ENCODE measurements at places on chromosomes 12 and 14.

DNA sequence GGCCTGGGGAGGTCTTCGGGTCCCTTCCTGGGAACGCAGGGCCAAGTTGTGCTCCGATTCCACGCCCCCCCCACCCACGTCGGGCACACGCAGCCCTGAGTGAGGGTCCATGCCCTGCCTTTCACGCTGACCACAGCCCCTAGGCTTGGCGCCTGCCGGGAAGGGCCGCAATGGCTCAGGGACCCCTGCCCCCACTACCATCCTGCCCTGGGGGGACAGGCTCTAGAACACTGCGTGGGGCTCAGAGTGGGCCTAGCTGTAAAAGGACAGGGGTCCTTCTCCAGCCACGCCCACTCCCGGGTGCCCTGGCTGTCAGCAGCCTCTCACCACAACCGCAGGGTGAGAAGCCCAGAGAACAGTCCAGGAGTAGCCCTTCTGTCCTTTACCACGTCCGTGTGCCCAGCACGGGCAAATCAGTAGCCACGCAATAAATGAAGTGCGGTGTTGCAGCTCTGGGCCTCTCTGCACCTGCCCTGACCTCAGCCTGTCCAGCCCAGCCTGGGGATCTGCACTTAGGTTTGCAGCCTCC is 9.4 kb upstream of the GPR68 start:
- no peak overlapping the region for H3K27ac ChIP-seq
- H3K36me3 ChIP-seq: no peaks in the 10 kb centered on the region
- peak overlapping the region; percentile 23 for H3K4me3 ChIP-seq
- peaks cover 4% of the 10 kb centered on the region for H3K27me3 ChIP-seq

- no peaks in the 10 kb centered on the region for H3K36me3 ChIP-seq
- H3K4me1 ChIP-seq: no peaks in the 10 kb centered on the region
- H3K27me3 ChIP-seq: no peaks in the 10 kb centered on the region
- no peak overlapping the region for H3K27ac ChIP-seq
Observed at GRCh38 chr12:91857813-91858542, 287.7 kb downstream of the BTG1 start.

DNA sequence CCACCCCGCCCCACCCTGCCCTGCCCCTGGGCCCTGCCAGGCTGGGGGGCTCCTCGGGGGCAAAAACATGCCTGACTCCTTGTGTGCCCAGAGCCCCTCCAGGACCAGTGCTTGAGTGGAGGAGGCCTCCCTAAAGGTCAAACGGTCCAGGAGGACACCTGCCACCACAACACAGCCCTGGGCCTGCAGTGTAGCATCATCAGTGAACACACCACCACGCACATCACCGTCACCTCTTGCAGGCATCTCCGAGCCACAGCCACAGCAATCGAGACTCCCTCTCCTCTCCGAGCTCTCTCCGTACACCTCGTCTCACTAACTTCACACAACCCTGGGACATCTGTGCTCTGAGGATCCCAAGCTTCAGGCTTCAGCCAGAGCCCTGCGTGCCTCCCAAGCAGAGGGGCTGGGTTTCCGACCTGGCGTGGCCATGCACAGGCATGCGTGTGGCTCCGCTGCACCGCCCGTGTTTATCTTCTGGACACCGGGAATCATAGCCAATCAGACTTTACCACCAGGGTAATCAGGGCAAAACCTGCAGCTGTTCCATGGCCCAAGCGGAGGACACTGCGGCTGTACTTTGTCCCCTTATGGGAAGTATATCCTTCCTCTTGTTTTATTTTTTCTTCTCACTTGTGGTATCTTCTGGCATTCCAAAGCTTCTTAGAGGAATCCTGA is 6.2 kb upstream of the DIO3 start:
- H3K4me3 ChIP-seq: no peak overlapping the region
- H3K36me3 ChIP-seq: no peaks in the 10 kb centered on the region
- no peak overlapping the region for H3K27ac ChIP-seq
- no peak for DNase-seq

DNA sequence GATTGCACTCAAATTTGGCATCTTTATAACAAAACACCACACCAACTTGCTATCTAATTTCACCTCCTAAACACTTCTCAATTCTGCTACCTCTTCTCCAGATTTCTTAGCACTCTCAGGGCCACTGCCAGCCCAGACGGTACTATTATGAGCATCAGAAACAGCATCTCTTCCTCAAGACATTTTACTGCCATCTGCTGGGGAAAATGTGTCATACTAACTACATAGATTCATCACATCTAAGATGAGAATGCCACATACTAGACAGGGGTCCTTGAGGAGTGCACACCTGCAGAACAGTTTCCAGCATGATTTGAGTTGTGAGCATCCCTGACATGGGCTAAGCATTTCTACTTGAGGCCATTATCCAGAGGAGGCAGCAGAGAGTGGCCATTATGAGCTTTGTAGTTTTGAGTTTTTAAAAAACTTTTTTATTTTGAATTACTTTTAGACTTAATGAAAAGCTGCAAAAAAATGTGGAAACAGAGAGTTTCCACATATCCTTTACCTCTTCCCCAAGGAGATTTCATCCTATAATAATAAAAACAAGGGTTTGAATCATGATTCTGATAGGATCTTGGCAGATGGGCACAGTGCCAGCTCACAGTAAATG is 15.1 kb upstream of the GRIP1 start:
- peaks cover 30% of the 10 kb centered on the region for H3K4me1 ChIP-seq
- no peak overlapping the region for H3K27ac ChIP-seq
- H3K36me3 ChIP-seq: no peaks in the 10 kb centered on the region
- DNase-seq: peak; percentile 63
- no peaks in the 10 kb centered on the region for H3K27me3 ChIP-seq
